ENCODE measurements at places on chromosomes 7 and 10.

GRCh38 chr7:148031019-148031418, 559.5 kb upstream of the C7orf33 start:
- DNase-seq: no peak

- no peak for DNase-seq
These were observed 41.8 kb upstream of the RABGEF1 start for GRCh38 chr7:66698652-66699205.

- DNase-seq: no peak
These were observed 60.4 kb downstream of the TPST1 start for GRCh38 chr7:66265566-66265965.

GRCh38 chr10:7267142-7267541, 143.7 kb downstream of the SFMBT2 start:
- DNase-seq: no peak

GRCh38 chr10:62017491-62017870, 116.0 kb downstream of the ARID5B start:
- DNase-seq: no peak

- DNase-seq: no peak
These were observed 616.3 kb upstream of the IGFBP3 start for GRCh38 chr7:46537191-46537905.

- no peak for DNase-seq
These were observed 97.5 kb downstream of the CXCL12 start for GRCh38 chr10:44287408-44287807.

DNA sequence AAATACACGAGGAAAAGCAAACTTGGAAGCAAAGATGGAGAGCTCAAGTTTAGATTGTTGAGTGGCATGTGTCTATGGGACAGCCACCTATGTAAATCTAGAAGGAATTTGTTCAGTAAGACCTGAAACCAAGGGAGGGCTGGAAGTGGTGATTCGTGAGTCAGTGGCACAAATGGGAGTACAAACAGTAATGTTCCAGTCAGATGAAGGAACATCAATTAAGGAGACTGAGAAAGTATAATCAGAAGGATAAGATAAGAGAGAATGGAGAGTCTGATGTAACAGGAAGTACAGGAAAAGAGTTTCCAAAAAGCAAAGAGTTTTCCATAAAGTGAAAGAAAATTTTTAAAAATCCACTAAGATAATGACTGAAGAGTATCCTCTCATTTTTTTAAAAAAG, 544.2 kb downstream of the KIF20B start:
- no peak for DNase-seq

DNA sequence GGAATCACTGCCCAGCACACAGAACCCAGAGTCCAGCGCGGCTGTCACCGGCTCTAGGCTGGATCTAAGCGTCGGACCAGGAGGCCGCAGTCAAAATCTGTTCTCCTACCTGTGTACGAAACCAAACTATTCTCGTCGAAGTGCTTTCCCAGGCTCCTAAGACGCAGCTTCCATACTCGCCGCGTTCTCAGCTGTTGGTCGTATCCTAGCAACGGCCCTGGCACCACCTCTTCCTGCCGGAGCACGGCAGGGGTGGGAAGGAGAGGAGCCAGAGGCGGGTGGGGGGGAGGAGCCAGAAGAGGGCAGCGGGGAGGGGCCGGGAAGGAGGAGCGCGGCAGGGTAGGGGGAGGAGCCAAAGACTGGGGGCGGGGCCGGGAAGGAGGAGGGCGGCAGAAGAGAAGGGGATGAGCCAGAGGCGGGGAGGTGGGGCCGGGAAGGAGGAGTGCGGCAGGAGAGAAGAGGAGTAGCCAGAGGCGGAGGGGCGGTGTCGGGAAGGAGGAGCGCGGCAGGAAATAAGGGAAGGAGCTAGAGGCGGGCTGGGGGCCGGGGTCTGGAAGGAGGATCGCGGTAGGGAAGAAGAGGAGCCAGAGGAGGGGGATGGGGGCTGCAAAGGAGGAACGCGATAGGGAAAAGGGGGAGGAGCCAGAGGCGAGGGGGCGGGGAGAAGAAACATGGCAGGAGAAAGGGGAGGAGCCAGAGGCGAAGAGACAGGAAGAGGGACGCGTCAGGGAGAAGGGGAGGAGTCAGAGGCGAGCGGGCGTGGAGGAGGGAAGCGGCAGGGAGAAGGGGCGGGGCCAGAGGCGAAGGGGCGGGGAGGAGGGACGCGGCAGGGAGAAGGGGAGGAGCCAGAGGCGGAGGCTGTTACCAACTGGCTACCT, at the start of gene IQUB:
IQUB (minus strand) TSS at position 213 of the 878 bp plus-strand sequence. CDS start 22,255 bp downstream, outside the sequence.
- DNase-seq: peak; percentile 69

- no peak for DNase-seq
These were observed 257.3 kb upstream of the TCERG1L start for GRCh38 chr10:131568866-131569265.

DNA sequence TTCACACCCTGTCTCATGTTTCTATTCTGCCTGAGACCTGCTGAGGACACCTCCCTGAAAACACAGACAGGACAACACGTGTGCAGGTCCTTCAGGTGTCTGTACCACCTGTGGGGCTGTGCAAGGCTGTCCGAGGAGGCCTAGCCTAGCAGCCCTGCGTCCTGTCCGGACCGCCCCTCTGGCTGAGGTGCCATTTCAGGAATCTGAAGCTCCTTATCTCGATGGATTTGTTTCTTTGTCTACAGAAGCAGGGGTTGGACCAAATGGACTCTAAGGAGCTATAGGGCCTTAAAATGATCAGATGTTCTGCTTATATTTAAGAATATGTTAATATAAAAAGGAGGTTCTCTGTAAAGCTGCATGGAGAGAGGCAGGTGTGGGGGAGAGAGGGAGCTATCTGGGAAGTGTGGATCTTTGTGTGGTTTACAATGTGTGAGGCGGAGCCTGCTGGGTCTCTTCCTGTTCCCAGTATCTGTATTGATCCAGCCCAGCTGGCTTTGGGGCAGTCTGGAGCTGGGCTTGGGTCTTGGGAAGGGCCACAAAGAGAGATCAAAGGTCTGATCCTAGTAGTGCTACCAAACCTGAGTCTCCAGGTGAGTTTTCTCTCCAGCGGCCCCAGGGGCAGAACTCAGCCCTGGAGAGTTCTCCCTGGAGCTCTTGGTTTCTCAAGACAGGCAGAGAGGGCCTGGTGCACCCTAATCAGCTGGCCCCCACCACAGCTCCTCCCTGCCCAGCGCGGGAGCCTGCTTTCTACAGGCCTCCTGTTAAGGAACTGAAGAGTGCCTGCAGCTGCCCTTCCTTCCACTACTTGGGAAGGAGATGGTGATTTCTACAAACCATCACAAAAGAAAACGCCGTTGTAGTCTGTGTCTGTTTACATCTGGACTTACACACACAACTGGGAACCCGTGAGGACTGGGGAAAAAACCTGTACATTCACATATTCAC, 3.4 kb upstream of the MNX1 start:
- DNase-seq: no peak

- DNase-seq: peak; percentile 50
These were observed 39.4 kb upstream of the ARHGAP21 start for GRCh38 chr10:24762966-24763623.

DNA sequence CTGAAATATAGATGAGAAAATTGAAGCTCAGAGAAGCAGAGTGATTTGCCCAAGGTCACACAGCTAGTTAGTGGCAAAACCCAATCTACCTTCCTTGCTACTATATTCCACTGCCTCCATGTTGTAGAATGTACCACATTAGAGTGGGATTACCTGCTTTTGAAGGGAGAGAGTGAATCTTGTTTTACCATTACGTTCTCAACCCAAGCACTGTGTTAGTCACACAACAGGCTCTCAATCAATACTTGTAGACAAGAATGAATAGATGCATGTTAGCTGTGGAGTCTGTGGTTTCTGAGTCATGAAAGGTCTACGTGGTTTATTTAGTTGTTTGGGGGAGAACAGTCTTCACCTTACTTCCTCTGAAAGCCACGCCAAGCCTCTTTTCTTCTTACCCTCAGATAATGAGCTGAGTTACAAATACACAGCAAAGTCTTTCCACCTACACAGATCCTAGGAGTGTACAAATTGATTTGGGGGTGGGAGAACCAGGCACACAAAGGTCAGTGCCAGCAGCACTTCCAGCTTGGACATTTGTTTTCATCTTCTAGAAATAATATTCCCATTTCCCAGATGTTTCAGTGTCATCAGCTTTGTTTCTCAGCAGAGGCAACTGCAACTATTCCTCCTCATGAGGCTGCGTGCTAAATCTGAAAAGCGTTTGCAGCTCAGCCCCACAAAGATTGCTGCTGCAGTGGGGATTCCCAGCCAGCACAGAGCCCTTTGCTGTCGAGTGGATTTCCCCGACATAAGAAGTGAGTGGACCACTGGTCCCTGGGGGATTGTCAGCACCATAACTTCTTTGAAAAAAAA, 71.5 kb upstream of the ADO start:
- DNase-seq: peak; percentile 5

GRCh38 chr10:3807211-3807927, 22.4 kb upstream of the KLF6 start:
- DNase-seq: no peak

DNA sequence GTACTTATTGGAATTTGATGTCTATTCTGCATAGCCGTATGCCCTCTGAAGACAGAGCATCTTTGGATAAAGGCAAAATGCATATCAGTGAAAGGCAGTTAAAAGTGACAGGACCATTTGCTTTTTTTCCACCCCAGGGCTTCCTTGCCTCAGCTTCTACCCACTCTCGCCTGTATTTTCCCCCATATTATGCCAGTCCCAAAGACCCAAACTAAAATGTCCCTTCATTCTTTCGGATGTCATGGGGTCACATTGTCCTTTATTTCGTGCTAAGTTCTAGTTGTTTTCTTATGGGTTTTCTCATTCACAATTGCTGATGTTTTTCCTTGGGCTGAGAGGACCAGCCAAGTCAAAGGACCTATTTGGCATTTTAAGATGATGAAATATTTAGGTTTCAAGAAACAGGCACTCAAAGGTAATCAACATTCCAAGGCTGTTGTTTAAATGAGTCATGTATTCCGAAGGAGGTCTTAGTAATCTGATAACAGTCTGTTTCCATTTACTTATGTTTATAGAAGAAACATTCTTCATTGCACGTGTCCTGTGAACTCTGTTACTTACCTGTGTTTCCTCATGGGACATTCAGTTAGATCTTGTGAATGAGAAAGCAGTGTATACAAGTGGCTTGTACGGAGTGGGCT, 74.1 kb downstream of the DNAH11 start:
- peak; percentile 61 for DNase-seq

GRCh38 chr7:105153531-105153930, 139.5 kb downstream of the KMT2E start:
- DNase-seq: no peak

DNA sequence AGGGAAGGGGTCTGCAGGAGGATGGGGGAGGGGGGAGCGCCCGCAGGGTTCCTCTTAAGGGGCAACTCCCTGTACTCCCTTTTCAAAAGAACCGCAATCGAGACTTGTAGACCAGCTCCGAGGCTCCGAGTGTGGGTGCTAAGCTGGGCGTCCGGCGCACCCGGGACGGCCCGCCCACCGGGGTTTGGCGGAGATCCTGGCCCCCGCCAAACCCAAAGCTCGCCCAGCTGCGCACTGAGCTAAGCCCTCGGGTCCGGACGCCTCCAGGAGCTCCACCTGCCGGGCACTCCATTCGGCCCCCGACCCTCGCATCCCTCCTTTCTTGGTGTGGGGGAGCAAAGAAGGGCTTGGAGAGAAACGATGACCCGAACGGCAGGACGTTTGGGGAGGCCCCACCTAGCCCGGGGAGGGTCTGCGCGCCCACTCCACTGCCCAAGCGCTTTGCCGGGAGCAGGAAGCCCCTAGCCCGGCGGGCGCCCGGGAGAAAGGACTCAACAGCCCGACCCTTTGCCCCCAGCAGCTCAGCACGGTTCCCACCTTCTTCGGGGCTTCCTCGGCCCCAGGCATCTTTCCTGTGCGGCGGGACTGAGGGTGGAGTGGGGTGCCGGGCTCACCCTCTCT, 651 bp downstream of the AFAP1L2 start:
- no peak for DNase-seq

DNA sequence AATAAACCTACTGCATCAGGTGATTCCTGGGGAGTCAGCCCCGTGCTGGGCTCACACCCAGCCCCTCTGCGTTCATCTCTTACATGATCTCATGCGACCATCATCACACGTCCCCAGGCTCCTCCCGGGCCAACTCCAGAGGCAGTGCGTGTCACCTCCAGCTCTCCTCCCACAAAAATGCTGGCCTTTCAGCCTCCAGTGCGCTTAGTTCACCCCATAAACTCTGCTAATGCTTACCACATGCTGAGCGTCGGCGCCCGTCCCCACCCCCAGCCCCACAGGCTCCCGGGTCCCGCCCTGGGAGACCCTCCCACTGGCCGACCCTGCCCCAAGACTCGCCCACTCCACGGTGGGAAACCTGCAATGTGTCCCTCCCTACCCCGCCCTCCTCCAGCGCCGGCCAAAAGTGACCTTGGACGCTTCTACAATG, 816 bp upstream of the SDK1 start:
- DNase-seq: no peak
